ENCODE measurements at places on chromosomes 5 and 9. TPM values are rescaled to one million over a fixed set of nuclear protein-coding genes. Genes with fewer than 3 reads are reported as not detected.

DNA sequence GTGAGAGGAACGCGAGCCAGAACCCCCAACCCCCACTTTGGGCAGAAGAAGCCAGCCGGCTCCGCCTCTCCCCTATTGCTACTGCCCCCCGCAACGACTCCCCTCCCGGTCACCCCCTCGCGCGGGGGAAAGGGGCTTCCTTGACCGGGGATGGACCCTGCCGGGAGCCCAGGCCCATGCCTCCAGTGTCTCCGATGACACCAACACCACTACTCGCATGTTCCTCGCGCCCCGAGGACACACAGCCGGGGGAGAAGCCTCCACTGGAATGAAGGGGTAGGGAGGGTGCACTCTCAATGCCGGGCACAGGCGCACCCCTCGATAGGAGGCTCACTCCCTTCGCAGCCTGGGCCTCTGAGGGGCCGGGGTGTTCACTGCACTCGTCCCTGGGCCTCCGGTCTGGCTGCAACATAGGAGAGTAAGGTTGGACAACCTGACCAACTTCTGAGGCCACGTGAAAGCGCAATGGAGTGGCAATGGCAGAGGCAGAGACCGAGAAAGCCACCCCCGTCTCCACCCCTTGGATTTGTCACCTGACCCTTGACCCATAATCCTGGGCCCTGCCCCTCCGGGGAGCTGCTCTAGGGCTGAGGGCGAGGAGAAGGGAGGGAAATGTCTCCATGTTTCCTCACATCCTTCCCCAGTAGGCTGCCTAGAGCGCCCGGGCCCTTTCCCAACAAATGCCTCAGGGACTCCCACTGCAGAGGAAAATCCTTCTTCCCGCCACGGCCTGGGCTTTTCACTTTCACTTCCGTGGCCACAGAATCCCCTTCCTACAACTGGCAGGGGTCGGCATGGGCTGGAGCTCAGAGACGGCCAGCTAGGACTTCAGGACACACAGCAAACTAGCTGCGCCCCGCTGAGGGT is 1.1 kb upstream of the CNTFR start:
- H3K4me3 ChIP-seq: peak overlapping the region; percentile 54
- H3K4me1 ChIP-seq: peaks cover 21% of the 10 kb centered on the region
- DNase-seq: no peak

Gene SLC22A4
- 2.2 TPM for total RNA-seq

DNA sequence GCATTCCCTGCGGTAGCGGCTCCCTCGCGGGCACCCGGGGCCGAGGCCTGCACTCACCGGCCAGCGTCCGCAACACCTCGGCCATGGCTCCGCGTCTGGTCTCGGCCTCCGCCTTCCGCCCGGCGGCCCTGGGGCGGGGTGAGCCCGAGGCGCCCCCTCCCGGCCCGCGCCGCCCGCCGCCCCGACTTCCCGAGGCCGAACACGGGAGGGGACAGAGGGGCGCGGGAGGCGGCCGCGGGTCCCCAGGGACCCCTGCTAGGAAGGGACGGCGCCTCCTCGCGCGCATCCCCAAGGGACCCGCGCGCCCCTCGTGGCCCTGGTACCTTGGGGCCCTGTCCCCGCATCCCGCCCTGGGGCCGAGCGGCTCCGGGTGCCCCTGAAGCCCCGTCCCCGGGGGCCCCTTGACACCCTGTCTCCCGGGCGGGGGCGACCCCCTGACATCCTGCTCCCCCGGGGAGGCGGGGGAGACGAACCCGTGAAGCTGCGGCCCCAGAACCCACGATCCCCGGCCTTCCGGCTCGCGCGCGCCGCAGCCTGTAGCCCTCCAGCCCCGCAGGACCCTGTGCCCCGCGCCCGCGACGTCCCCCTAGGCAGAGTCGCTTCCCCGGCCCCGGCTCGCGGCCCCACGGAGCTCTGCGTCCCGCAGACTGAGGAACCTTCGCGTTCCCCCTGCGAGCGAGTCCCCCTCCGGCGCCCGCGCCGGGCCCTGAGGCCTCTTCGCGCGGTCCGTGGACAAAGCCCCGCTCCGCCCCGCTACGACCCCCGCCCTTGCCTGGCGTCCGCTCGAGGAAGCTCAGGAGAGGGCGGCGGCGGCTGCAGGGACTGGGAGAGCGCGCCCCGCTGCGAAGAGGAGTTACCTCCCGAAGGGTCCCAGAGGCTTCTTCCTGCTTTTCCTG is at the start of gene ABO:
TSS of gene ABO (minus strand) at position 97 of the 896 bp plus-strand sequence.
- peaks cover 53% of the 10 kb centered on the region for H3K27me3 ChIP-seq
- H3K4me3 ChIP-seq: peak within 1 kb of the TSS; percentile 58
- peak within 1 kb of the TSS; percentile 90 for H3K27ac ChIP-seq
- no peaks in the 10 kb centered on the region for H3K36me3 ChIP-seq
- no peaks in the 10 kb centered on the region for H3K4me1 ChIP-seq
- DNase-seq: peak; percentile 44

- no peaks in the 10 kb centered on the region for H3K36me3 ChIP-seq
- no peak overlapping the region for H3K4me3 ChIP-seq
- H3K27ac ChIP-seq: no peak overlapping the region
- no peaks in the 10 kb centered on the region for H3K27me3 ChIP-seq
- DNase-seq: no peak
Measured at GRCh38 chr5:40165789-40166728, 513.7 kb upstream of the PTGER4 start.

Gene ZDHHC21
- 6.4 TPM for total RNA-seq

GRCh38 chr9:123338710-123339665 is 17.0 kb upstream of the CRB2 start:
- H3K4me1 ChIP-seq: peaks cover 36% of the 10 kb centered on the region
- peak; percentile 34 for DNase-seq
- H3K27ac ChIP-seq: peak overlapping the region; percentile 70
- no peaks in the 10 kb centered on the region for H3K36me3 ChIP-seq
- peak overlapping the region; percentile 25 for H3K4me3 ChIP-seq
